ENCODE measurements at places on chromosomes 12 and 14.

DNA sequence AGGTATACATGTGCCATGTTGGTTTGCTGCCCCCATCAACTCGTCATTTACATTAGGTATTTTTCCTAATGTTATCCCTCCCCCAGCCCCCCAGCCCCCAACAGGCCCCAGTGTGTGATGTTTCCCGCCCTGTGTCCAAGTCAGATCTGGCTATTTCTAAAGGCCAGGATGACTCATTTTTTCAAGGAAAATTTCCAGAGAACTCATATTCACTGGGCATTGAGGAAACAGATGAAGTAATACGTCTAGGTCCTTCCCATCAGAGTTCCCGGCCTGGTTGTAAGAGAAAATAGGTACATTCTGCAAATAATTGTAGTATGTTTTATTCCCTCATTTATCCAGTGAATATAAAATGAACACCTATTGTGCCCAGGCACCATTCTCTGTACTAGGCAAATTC is 345.2 kb downstream of the BCL11B start:
- DNase-seq = no peak

GRCh38 chr12:68393417-68393816 is 61.3 kb upstream of the MDM1 start:
- DNase-seq = no peak

- no peak for DNase-seq
Measured at GRCh38 chr12:26434299-26435068, 239.1 kb downstream of the SSPN start.

- no peak for DNase-seq
Measured at GRCh38 chr14:69473260-69473659, 11.3 kb upstream of the PLEKHD1 start.

GRCh38 chr12:51371295-51371953 is 19.8 kb downstream of the GALNT6 start:
- DNase-seq = no peak

- no peak for DNase-seq
Measured at GRCh38 chr14:28163897-28164296, 602.7 kb upstream of the FOXG1 start.

DNA sequence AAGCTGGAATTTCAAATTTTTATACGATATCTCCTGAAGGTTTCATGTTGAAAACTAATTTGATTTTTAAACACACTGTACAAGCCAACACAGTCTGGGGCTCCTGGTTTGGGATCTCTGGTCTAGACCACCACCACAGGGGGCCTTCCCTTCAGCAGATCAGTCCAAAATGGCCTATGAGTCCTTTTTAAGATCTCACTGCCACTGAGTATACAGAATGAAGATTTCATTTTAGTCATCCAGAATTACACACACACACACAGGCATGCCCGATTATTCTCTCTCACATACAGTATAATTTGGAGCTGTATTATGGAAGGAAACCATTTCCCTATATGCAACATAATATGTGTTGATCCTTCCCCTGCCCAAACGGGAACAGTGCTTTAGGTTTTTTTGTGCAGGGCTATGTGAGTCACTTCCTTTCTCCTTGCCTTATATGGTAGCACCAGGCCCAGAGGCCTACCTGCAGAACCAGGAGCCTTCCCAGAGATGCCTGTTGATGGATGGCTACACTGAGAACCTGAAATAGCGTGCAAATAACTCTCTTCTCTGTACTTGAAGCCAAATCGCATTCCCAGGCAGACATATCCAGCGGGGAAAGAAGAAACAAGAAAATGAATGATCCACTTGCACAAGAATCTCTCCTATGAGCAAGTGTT is 28.1 kb upstream of the WNK1 start:
- no peak for DNase-seq

- no peak for DNase-seq
Measured at GRCh38 chr14:31582836-31583452, 21.7 kb downstream of the NUBPL start.

- no peak for DNase-seq
Measured at GRCh38 chr12:7859552-7859951, 13.2 kb downstream of the SLC2A14 start.

DNA sequence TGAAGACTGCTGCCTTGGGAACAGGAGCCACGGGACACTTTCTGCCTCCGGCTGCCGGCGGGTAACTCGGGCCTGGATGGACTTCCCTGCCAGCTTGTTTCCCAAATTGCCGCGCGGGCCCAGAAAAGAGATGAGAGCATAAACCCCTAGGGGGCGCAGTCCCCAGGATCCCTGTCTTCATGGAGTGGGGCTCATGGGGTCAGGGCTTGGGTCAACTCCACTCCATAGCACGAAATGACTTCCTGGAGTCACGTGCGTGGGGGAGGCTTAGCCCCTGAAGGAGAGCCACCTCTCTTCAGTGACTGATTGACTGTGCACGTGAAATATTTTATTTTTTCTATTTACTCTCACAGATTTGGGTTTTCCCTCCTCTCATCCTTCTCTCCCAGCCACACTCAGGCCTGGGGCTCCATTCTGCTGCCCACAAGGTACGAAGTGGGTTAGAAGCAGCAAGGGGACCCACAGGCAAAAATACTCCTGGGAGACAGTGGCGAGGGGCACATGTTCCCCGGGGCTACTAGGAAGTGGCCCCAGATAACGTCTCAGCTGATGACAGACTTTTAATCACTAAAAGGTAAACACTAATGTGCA is 10.0 kb downstream of the PGF start:
- no peak for DNase-seq

GRCh38 chr12:75065482-75065881 is 144.2 kb downstream of the KCNC2 start:
- no peak for DNase-seq

- no peak for DNase-seq
Measured at GRCh38 chr14:43981135-43981768, 525.8 kb downstream of the FSCB start.

Measured in stimulated activated CD4-positive, alpha-beta T cell treated with anti-CD3 and anti-CD28 coated beads, Interleukin-12 subunit alpha, Interleukin-12 subunit beta, amount 100 ng/mL, for 48 hours (primary cell).